Right lobe of liver (tissue), 6 donors: ENCODE measurements at places on chromosomes 2 and 18. TPM values are rescaled to one million over a fixed set of nuclear protein-coding genes. Genes with fewer than 3 reads are reported as not detected.

Gene PAX8
- 1.9 TPM for total RNA-seq

Gene CFC1
- total RNA-seq, result not detected

Gene PARD6G
- 2.4 TPM for total RNA-seq

GRCh38 chr18:58088691-58089065, 44.7 kb downstream of the NEDD4L start:
- DNase-seq, result no peak

Gene RBKS
- 18.1 TPM for total RNA-seq

DNA sequence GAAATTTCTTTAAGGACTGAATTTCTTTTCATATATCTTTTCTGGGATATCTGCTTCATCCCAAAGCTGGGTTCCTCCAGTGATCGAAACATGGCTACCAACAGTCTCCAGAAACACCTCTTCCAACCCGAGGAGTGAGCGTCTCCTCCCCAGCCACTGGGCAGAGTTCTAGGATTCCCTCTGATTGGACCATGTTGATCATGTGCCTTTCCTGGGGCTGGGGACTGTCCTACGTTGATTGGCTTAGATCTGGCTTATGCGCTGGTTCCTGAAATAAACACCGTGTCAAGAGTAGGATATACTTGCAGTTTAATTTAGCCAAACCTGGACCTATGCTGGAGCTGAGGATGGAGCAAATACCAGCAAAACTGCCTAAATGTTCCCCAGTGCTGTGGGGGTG, 55.5 kb upstream of the SLC16A14 start:
- no peak for DNase-seq

- no peak for DNase-seq
Observed at GRCh38 chr2:99380376-99381010, 43.3 kb downstream of the EIF5B start.

DNA sequence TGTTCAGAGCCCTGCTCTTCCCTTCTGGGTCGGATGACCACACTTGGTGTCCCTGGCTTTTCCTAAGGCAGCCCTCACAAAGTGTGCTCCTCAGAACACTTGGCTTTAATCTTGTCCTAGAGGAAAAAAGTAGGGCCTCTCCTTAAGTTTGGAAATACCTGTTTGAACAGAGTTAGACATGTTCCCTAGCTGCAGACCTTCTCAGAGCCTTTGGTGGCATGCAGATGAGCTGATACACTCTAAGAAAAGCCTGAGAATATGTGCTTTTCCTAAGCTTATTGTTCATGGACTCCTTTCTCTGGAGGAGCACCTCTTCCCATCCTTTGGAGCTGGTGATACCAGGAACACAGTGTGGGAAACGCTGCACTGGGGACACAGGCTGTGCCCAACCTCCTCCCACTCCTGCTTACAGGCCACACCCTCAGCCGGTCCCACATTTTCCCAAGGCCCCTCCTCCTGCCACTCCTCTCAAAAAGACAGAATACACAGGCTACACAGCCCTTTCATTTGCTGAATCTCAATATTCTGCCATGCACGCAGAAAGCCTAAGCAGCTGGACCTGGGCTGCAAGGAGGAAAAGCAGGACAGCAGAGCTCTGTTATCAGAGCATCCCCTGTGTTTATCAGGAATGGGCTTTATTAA, 443.6 kb downstream of the NBAS start:
- DNase-seq, result no peak

Gene TFCP2L1
- total RNA-seq, result 0.27 TPM

DNA sequence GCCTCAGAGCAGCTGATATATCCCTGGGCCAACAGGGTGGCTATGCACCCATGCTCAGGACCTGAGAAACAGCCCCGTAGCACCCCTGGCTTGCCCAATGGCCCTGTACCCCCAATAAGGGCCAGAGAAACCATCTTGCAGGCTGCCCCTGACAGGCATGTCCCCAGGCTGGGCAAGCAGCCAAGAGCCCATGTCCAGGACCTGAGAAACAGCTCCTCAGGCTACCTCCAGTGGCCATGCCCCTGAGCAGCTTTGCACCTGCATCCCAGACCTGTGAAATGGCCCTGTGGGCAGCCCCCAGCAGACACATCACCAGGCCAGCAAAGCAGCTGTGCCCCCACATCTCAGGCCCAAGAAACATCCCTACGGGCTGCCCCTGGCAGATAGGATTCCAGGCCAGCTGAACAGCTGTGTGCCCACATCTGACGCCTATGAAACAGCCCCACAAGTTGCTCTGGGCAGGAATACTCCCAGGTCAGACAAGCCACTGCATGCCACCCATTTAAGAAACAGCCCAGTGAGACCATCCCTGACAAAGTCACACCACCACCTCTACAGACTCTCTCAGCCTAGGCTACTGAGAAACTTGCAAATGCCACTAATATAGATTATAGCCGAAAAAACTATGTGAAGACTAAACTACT, 84.1 kb downstream of the TMEM237 start:
- no peak for DNase-seq

- no peak for DNase-seq
Observed at GRCh38 chr2:96767135-96767871, 6.6 kb downstream of the CNNM4 start.

- no peak for DNase-seq
Observed at GRCh38 chr2:3192920-3193319, 184.7 kb downstream of the EIPR1 start.

- no peak for DNase-seq
Observed at GRCh38 chr18:9913151-9913525, 678 bp upstream of the VAPA start.

- peak; percentile 41 for DNase-seq
Observed at GRCh38 chr2:241933179-241933911, 63.8 kb downstream of the RTP5 start.

Gene TBR1
- not detected for total RNA-seq

DNA sequence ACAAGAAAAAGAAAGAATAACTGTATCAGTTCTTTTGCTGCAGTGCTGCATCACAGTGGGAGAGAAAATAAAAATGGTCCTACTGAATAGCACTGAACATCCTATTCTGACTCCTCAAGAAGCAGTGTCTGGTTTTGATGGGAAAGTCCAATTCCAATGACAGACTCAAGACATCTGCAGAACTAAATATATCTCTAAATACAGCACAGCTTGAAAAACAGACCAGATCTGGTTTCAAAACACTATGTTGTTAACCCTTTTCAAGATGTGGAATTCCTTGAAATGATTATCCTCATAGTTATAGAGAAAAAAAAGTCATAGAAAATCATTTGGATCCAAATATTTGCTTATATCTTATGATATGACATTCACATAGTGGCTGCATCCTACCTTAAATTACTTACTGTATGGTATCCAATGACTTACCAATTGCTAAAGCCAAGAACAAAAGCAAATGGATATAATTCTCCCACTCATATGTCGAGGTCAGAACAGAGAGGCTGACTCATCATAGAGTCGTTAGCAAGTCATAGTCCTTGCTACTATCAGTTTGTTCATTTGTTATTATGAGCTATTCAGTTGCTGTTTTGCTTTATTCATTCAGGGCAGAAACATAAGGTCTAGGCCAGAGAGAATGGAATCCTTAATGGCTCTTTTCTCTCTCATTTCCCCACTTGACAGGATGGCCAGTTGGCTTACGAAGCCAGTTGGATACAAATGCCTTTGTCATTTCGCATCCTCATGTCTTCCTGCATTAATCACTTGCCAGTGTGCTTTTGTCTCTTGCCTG, 62.5 kb upstream of the ACVR2A start:
- no peak for DNase-seq

Gene SKOR2
- not detected for total RNA-seq

- DNase-seq, result no peak
Observed at GRCh38 chr2:144572977-144573376, 53.1 kb upstream of the ZEB2 start.

DNA sequence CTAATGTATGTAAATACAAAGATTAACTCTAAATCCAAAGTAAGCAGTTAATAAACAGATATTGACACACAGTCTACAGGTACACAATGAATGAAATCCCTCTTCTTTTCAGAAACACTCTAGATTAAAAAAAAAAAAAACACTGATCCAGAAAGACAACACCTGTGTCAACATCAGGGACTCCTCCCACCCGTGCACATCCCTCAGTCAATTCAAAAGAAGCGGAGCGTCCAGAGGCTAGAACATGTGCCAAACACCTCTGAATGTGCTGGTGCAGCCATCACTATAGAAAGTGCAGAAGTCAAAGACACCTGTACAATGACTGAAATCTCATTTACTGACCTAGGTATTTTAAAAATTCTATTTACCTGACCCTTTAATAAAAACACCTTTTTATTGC, 622.6 kb upstream of the ID2 start:
- DNase-seq, result no peak

GRCh38 chr2:72222829-72223564, 75.3 kb upstream of the CYP26B1 start:
- no peak for DNase-seq

GRCh38 chr2:185502351-185502750, 236.3 kb upstream of the FSIP2 start:
- no peak for DNase-seq

Gene IL36B
- not detected for total RNA-seq

Gene CYS1
- 0.77 TPM for total RNA-seq

DNA sequence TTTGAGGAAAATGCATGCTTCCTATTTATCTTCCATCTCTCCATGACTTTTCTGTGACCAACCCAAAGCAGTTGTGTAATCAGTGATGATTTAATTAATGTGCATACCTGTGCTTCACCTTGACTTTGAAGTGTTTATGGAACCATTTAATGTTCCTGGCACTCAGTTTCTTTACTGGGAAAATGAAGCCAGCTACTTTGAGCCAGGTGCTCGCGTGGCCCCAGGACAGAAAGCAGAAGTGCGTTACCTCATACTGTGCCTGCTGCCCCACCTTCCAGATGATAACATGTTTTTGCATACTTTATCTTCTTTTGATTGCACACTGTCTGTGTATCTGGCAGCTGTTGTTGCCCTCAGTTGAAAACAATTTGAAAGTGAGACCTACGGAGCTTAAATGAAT, 61.3 kb downstream of the PMAIP1 start:
- DNase-seq, result no peak

GRCh38 chr2:29802986-29803385, 118.4 kb downstream of the ALK start:
- no peak for DNase-seq

- DNase-seq, result no peak
Observed at GRCh38 chr2:8710951-8711350, 29.1 kb downstream of the ID2 start.

Gene CLEC4F
- total RNA-seq, result not detected

DNA sequence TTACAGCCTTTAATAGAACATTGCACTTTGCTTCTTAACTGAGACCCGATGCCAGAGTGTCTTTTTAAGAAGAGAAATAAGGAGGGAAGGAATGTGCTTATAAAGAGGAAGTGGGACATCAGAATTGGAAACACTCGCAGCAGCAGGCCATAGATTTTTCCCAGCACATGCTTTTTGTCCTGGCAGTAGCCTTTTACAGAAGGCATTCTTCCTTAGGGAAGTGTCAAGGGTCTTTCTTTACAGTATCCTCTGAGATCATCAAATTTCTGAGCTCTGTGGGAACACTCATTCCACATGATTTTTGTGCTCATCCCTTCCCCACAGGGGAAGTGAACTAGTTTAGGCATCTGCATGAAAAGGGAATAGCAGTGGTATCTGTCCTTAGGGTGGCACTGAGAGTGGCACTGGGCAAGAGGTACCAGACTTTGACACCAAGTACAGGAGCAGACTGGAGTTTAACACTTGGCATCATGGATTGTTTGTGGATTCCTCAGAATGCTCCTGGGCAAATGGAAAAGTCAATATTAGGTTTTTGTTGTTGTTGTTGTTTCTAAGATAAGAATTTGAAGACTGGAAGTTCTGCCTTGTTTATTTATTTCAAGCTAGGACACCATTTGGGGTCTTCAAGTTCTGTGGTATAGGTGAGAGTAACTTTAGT, 4.1 kb downstream of the MYO1B start:
- no peak for DNase-seq

Gene TMEM247
- total RNA-seq, result not detected

DNA sequence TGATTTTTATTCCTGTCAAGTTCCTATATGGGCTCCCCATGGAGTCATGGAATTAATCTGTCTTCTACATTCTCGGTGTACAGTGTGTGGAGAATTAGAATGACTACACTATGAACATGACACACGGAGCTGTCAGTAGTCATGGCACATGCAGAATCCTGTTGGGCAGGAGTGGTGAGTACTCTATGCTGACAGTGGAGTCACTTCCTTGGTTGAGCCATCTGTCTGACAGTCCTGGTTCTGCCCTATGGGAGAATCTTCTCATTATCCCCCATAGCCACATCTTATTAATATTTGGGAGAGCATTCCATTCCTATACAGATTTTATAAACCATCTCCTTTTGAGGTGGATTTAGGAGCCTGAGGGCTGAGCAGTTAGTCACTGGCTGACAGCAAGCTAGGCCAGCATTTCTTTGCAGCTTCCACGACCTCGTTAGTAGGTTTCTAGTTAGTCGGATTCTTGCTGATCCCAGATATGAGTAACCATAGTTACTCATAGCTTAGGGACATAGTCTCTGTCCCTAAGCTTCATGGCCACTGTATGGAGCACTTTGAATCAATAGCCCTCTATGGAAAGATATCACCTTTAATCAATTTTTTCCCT, 90.6 kb downstream of the MDH1 start:
- DNase-seq, result no peak

Gene DNAJC5G
- not detected for total RNA-seq

Gene SFTPB
- not detected for total RNA-seq

- no peak for DNase-seq
Observed at GRCh38 chr2:53813151-53813550, 26.3 kb downstream of the ERLEC1 start.

DNA sequence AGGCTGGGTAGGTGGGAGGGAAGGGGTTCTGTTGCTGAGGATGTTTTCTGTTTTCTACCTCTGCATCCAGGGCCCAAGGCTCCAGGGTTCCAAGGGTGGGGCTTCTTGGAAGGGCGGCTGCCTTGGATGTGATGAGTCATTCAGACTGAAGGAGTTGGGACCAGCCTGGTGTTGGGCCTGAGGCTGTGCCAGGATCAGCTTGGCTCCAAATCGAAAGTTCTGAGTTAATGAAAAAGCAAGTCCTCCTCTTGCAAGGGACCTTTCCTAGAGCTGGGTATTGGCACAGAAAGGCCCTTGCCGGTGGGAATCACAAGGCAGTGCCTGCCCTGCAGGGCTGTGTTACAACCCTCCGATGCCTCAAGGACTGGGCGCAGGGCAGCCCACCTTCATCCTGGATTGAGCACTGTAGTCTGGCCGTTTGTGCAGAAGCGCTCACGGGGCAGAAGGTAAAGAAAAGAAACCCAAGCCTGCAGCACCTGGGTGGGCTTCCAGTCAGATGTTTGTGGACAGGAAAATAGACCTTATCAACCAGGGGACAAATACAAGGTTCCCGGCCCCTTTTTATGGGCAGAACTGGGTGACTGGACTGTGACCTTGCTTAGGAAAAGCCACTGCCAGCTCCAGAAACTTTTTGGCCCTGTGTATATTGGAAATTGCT, 52.5 kb upstream of the MCFD2 start:
- peak; percentile 74 for DNase-seq

- no peak for DNase-seq
Observed at GRCh38 chr2:161580426-161580825, 43.8 kb upstream of the SLC4A10 start.
